ENCODE measurements at places on chromosomes 6 and 20.

DNA sequence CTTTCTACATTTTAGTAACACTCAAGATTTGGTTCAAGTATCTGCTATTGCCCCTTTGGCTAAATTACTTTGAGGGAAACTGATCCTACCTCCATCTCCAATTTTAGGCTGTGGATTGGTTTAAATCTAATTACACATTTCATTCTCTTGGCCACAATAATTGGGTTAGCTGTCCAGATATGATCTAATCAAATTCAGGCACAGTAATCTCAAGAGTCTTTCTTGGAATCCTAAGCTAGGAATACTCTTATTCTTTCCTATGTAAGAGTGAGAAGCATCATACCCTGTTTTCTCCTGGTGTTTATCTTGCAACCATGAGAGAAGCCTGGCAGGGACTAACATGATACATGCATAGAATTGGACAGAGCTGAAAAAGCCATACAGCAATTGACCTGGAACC lies 300.4 kb upstream of the MARCKS start:
- no peak for DNase-seq

GRCh38 chr6:48986105-48986504 lies 476.9 kb downstream of the MMUT start:
- no peak for DNase-seq

- no peak for DNase-seq
Observed at GRCh38 chr6:35191889-35192288, 21.9 kb upstream of the SCUBE3 start.

DNA sequence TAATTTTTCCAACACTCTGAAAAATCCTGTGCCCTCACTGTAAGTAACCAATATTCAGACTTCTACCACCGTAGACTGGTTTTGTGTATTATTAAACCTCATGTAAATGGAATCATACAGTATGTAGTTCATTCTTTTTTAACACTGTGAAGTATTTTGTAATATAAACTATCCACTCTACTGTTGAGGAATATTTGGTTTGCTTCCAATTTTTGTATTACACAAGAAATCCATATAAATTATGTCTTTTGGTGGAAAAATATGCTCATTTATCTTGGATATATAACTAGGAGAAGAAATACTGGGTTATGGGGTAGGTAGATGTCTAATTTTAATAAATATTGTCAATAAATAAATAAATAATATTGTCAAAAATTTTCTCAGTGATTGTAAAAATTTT lies 116.8 kb downstream of the CHD6 start:
- DNase-seq: no peak

GRCh38 chr6:90393232-90393884 lies 96.7 kb upstream of the BACH2 start:
- peak; percentile 13 for DNase-seq

DNA sequence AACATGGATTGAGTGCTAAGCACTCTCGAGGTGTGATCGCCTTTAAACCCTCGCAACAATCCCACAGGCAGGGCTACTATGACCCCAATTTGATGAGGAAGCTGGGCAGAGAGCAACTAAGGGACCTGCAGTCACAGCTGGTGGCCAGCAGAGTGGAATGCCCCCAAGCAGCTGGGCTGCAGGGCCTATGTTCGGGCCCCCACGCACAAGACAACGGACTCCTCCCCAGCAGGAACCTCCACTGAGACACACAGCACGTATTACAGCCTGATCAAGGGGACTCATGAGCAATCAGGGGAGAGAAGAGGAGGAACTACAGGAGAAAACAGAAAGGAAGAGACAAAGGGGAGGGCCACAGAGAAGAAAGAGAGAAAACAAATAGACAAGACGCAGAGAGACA lies 21.7 kb downstream of the CST7 start:
- DNase-seq: no peak

DNA sequence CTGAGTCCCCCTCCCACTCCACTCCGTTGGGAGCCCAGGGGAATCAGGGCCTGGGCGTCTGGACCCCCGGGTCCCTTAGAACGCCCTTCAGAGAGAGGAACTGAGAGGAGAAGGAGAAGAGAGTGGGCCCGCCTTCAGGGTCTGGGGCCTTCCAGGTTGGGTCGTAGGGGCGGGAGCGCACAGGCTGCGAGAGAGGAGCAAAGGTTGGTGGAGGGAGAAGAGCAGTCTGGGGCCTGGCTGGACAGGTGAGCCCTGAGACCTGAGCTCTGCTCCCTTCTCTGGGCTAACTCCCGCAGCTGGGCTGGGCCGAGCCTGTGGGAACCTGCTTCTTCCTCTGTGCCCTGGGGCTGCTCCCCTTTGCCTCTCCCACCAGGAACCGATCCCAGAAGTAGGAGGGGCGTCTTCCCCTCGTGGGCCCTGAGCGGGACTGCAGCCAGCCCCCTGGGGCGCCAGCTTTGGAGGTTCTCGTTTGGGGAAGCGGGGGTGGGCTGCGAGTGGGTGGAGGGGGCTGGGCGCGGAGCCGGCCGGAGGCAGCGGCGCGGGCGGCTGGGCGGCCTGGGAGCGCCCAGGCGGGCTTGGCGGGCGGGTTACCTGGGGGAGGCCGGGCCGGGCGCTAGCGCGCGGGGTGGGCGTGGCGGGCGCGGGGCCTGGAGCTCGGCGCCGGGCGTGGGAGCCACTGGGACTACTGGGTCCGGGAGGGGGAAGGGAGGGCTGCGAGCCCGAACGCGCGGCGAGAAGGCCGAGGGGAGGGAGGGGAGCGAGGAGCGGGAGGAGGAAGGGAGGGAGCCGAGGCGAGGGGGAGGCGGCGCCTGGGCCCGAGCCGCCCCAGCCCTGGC lies at the start of gene DDR1:
Gene DDR1, plus strand, starts transcription at position 835 of the 836 bp plus-strand sequence. CDS start 4,211 bp downstream, outside the sequence.
- no peak for DNase-seq

DNA sequence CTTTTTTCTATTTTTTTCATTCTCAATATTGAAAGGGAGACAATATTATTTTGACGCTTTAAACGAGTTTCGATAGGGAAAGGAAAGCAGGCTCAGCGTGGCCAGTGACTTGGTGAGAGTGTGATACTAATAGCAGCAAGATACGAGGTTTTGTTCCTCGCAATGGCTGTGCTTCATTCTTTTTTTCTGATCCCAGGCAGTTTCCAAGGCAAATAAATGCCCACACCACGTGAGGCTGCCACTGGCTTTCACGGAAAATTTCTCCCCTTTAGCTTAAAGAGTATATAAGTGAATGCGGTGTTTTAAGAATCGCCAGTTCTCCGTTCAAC lies 196.4 kb upstream of the ZNF184 start:
- no peak for DNase-seq

DNA sequence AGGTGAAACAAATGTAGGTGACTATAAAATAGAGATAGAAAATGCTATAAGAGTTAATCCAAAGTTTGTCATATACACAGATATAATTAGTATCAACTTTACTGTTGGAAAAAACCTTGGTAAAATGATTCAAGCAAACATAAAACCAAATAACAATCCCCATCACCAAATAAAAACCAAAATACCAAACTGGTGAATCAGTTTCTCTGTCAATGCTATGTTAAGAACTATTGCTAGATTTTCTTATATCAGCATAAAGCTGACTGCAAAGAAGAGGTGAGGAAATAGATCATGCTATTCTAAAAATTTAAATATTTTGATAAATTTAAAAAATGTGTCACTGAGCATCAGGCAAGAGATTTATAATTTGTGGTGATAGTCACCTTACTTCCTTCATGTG lies 658.4 kb downstream of the PHF3 start:
- DNase-seq: no peak

- no peak for DNase-seq
Observed at GRCh38 chr6:135066397-135066796, 11.8 kb upstream of the HBS1L start.
